NCI-H1930 (cell line): ENCODE measurements at places on chromosomes 3 and 15.

- no peak for DNase-seq
Observed at GRCh38 chr3:65406470-65406869, 632.2 kb downstream of the MAGI1 start.

DNA sequence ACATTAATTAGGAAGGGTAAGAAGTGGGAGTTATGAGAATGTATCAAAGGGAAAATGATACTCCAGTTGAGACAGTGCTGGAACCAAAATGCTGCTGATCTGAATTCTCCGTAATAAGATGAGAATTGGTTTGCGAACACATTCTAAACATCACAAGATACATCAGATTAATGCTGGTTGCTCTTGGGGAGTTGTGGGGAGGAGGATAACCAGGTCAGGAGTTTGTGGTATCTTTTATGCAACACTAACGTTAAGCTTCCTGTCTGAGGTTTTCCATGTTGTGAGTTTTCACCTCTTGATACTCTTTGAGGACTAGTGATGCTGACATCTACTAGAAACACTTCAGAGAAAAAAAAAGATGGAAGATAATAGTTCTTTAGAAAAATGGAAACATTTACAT lies 47.2 kb downstream of the PPARG start:
- no peak for DNase-seq

GRCh38 chr3:33134026-33134625 lies 20.3 kb downstream of the CRTAP start:
- no peak for DNase-seq

DNA sequence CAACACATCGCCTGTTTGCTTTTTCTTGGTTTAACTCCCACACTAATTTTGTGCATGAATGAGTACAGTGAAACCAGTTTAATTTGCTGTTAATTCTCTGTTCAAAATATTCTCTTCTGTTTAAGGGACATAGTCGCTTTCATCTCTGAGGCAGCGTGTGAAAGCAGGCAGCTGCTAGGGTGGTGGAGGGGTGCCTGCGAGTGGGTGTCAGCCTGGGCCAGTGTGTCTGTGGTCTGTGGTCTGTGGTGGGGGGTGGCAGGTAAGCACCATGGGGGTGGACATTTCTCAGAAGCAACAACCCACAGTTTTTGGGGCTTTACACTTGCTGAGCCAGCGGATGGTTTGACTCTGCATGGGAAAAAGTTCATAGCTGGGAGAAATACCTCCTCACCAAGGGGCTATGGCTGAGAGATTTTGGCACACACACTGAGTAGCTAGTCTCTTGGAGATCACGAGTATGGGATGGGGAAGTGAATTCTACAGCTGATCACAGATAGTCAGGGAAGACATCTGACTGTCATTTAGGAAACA lies 109.2 kb downstream of the EPHB1 start:
- DNase-seq, result no peak

DNA sequence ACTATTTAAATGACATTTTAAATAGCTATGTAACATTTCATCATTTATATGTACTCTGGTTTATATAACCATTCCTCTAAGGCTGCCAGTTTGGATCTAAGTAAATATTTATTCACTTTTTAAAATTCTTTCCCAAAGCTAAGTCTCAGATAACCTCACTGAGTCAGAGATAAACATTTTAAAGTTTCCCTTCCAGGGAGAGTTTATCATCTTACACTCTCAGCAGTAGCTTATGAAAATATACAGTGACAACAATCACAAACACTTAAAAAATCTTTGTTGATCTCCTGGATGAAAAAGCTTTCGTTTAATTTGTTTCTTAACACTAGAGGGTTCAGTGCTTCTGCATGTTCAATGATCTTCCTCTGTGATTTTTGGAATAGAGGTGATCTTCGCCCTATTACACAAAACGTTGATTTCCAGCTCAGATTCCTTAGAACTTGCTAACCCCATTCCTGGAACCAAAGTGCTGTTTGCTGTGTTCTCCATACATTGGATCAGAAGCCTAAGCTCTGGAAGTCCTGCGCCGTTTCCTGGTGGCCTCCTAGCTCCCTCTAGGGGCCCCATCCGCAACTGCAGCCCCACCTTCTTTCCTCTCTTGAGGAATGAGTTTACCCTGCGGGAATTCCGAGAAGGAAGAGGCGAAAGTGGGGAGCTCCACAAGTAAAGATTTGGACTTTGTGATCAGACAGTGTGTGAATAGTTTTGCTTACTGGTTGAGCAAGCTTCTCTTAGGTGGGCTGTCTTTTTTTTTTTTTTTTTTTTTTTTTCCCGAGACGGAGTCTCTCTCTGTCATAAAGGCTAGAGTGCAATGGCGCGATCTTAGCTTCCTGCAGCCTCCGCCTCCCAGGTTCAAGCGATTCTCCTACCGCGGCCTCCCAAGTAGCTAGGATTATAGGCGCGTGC lies 29.3 kb upstream of the SACM1L start:
- DNase-seq, result no peak

GRCh38 chr3:3860235-3860634 lies 61.0 kb downstream of the LRRN1 start:
- DNase-seq, result no peak

- no peak for DNase-seq
Observed at GRCh38 chr15:96670389-96670788, 339.9 kb downstream of the NR2F2 start.

DNA sequence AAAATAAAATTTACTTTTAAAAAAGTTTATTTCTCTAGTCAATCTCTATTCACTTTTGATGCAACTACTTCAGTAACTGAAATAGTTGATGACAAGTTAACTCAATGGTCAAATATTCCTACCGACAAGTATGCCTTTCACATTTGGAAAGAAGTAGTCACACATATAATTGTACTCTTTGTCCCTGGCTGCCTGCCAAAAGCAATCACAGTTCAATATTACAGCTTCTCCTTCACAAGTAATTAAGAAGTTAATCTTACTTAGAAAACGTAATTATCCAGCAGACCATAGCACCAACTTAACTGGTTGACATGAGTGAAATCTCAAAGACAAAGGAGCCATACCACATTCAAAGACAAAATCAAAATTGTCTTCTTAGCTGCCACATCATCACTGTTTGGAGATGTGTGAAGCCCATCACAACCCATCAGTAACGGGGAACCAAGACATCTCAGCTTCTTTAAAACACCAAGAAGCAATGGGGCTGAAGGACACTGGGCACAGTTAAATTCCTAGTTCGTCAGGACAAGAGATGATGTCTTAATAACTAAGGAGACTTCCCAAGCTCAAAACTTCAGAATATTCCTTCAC lies 86.1 kb downstream of the PLCH1 start:
- DNase-seq, result no peak

DNA sequence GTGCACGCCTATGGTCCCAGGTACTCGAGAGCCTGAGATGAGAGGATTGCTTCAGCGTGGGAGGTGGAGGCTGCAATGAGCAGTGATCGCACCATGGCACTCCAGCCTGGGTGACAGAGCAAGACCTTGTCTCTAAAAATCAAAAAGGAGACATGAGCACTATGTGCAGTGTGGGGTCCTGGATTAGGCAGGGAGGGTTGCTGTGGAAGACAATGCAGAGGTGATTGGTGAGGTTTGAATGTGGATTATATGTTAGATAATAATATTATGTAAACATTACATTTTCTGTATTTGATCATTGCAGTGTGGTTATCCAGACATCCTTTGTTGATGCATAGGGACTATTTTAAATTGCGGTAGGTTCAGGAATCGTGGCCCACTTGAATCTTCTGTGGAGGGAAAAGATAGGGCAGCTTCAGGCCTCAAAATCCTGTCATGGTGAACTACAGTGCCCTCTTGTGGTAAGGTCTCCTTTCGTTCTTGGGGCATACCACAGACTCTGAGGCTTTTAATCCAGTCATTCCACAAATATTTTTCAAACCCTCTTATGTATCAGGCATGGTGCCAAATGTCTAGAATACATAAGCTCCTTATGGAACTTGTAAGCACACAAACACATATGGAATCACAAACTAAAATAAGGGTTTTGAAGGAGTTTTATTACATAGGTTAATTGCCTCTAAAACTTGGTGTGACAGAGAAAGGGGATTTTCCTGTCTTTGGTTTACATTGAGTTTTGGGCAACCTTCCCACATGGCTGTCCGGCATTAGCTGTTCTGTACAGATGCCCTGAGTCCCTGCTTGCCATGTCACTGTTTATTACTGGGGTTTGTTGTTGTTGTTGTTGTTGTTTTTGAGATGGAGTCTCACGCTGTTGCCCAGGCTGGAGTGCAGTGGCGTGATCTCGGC lies 37.7 kb downstream of the GPD1L start:
- DNase-seq, result no peak

DNA sequence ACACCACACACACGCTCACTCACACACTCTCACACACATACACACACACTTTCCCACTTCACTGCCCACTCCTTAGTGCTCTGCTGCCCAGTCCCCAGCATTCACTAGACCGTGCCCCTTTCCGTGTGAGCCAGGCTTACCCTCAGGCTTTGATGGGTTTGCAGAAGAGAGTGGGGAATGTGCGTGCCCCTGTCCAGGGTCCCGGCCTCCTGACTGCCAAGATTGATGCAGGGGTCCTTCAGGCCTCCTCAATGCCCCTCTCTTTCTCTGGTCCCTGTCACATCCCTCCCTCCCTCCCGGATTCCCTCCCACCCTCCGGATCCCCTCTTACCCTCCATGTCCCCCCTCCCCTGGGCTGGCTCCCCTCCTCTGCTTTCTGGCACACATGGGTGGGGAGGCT lies 27.9 kb upstream of the KIF23 start:
- DNase-seq, result no peak
